ENCODE measurements at places on chromosomes 3 and 15.

GRCh38 chr3:60743631-60744164 is 507.6 kb downstream of the FHIT start:
- DNase-seq = no peak

- no peak for DNase-seq
These were observed 121.3 kb upstream of the SAMMSON start for GRCh38 chr3:69878254-69878653.

DNA sequence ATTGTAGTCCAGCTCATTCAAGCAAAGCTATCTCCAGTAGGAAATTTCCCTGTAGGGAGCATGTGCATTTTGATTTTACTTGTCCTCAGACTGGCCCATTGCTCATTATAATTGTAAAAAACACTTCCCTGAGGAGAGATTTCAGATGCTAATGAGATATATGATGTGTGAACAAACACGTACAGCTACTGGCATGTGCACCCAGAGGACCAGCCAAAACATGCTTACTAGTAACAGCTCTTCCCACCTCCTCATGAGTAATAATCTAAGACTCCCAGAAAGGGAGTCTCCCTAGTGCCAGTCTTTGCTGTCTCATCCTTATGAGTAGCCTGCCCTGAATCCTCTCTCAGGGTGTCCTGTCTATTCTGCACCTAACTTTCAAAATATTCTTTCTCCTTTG is 43.4 kb downstream of the FBXO22 start:
- DNase-seq = no peak

GRCh38 chr3:148873270-148873927 is 8.3 kb downstream of the CPA3 start:
- DNase-seq = no peak

GRCh38 chr15:33915571-33916407 is 52.5 kb upstream of the CHRM5 start:
- DNase-seq = no peak
